ENCODE measurements at places on chromosomes 3 and 15.

DNA sequence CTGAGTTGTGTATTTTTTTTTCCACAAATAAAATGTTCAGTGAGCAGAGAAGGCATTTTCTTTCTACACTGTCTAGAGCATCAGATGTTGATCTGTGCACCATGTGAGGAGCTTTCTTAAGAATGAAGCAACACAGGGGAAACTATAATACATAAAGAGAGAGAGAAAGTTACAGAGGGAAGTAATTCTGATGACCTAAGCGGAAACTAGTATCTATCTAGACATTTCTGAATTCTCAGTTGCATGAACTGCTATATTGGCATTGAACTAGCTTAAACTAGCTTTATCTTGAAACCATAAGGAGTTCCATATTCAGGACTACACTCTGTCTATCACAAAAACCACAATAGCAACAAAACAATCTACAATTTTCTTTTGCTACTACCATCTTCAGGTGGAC lies 822.4 kb downstream of the VGLL3 start:
- DNase-seq: no peak

- DNase-seq: no peak
Observed at GRCh38 chr3:12532182-12532581, 13.1 kb downstream of the MKRN2OS start.

- no peak for DNase-seq
Observed at GRCh38 chr3:151351219-151351618, 21.9 kb upstream of the P2RY13 start.

DNA sequence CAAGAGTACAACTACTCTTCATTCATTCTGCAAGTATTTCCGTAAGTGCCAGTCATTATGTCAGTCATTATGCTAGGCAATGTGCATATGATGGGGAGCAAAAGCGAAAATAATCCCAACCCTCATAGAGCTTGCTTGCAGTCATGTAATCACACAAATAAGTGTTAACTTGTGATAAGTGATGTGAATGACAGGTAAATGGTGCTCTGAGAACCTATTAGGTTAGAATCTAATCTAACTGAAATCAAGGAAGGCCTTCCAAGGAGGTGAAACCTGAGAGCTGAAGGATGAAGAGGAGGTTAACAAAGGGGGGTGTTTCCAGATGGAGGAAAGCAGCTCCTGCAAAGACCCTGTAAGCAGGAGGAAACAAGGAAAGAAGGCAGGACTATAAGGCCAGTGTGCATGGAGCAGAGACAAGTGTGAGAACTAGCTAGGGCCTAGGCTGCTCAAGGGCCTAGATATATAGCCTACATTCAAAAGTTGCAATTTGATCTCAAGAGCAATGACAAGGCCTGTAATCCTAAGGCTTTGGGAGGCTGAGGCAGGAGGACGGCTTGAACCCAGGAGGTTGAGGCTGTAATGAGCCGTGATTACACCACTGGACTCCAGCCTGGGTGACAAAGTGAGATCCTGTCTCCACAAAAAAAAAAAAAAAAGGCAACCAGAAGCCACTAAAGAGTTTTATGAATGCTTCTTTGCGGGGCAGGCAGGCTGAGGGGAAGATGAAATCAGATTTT lies 5.3 kb downstream of the PTPN9 start:
- DNase-seq: no peak

- no peak for DNase-seq
Observed at GRCh38 chr3:124091716-124092115, 99.8 kb upstream of the ROPN1 start.

DNA sequence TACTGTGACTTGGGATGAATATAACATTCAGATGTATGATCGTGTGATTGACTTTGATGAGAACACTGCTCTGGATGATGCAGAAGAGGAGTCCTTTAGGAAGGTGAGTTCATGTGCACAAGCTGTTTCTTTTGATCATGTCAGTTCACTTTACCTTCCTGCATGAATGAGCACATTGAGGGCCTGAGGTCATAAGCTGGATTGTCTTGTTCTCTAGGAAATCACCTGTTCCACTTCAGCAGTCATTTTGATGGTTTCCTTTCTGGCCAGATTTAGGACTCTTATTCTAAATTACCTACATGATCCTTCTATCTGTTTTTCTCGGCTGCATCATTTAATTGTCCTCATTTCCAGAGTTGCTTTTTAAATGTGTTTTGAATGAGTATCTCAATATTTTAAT lies 4.1 kb downstream of the RCN2 start:
- DNase-seq: no peak

- no peak for DNase-seq
Observed at GRCh38 chr3:133943031-133943535, 47.4 kb upstream of the RAB6B start.
